ENCODE measurements at places on chromosomes 2 and 18.

GRCh38 chr2:68889500-68889899 lies 18.3 kb upstream of the BMP10 start:
- no peak for DNase-seq

GRCh38 chr2:13818002-13818401 lies 814.5 kb upstream of the LRATD1 start:
- DNase-seq: no peak

DNA sequence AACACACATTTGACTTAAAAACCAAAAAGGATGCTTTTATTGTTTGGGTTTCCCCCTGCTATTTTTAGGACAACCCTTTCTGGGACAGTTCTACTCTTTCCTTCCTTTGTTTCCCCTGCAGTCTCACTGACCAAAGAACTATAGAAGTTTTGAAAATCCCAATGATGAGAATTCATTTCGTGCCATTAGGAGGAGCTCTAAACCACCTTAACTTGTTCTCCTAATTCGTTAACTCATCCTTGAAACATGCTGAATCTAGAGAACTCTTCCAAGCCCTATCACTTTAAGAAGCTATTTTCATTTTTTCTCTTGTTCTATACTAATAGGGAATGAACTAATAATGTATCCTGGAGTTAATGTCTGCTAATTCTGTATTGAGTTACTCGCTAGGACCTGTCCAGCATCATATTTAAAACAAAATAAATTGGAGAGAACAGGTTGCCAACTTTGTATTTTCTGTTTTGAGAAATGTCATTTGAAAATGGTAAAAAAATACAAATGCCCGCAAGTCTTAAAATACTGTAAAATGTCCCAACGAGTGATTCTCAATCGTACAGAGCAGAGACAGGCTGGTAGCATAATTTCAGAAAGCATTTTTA lies 62.9 kb downstream of the AFTPH start:
- DNase-seq: no peak

DNA sequence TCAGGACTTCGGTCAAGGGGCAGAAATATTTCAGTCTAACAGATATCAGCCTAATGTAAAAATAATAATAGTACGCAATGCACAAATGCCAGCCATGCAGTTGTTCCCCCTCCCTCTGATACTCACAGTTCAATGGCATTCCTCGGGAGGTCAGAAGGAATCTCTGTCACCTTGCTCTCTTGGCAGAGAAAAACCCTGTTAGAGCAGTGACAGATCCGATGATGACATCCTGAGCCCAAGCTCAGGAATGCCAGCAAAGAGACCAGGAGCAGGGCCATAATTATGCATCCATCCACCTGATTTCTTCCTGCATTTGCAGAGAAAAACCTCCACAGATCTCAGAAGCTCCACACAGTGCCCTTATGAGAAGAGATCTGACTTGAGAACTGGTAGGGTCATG lies at the start of gene FSHR:
TSS of gene FSHR (minus strand) at position 376 of the 400 bp plus-strand sequence. CDS start at position 278, 98 bp downstream.
- no peak for DNase-seq

DNA sequence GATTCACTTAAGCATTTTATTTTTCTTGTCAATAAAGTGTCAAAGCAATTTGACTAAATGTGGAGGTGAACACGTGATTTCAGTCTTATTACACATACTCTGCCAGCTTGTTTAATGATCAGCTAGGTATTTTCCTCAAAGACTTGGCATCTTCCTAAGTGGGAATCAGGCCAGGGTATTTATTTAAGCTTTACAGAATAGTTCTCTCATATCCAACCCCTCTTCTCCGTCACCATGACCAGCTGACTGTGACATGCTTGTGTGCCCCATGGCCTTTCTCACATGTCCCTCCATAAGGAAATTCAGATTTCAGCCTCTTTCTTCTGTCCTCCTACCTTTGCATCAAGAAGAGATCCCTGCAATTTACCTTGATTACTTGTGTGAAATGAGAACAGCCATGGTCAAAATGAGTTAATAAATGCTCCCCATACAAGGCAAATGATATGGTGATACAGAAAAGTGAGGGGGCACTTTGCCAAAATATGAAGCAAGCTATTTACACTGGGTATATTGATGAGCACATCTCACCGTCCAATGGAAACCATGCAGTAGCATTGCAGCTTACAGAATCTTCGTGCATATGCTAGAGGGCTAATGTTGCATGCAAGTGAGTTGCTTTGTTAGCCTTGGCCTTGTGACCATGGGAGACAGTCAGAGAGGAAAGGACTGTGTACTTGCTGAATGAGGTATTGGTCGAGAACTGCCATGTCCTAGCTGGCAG lies 202.2 kb downstream of the RNF152 start:
- no peak for DNase-seq

DNA sequence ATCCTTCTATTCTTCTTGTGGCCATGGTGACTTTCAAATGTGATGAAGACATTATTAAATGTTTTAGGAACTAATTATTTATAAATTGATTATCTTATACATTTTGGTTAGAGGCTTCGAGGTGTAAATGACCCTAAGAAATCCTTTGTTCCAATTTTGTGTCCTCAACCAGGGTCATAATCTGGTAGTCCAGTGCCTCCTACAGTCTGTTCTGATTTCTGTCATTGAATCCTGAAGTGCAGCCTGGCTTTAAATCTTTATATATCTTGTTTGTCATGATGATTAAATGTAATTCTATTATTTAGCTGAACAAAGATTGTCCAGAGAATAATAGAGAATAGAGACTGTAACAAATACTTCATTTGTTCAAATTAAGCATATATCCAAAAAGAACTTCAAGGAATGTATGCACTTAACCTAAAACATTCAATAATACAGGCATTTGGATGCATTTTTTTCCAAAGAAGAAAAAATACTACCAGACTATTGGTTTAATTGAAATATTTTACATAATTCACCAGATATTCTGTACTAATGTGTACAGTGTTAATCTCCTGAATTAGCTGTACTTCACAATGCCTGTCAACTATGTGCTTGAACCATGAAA lies 89.8 kb downstream of the PRPF40A start:
- no peak for DNase-seq

GRCh38 chr18:72436401-72436800 lies 107.7 kb downstream of the CBLN2 start:
- DNase-seq: no peak

GRCh38 chr2:175628243-175628642 lies 373.8 kb downstream of the LNPK start:
- no peak for DNase-seq

GRCh38 chr2:223976635-223977226 lies 19.5 kb downstream of the MRPL44 start:
- DNase-seq: no peak

DNA sequence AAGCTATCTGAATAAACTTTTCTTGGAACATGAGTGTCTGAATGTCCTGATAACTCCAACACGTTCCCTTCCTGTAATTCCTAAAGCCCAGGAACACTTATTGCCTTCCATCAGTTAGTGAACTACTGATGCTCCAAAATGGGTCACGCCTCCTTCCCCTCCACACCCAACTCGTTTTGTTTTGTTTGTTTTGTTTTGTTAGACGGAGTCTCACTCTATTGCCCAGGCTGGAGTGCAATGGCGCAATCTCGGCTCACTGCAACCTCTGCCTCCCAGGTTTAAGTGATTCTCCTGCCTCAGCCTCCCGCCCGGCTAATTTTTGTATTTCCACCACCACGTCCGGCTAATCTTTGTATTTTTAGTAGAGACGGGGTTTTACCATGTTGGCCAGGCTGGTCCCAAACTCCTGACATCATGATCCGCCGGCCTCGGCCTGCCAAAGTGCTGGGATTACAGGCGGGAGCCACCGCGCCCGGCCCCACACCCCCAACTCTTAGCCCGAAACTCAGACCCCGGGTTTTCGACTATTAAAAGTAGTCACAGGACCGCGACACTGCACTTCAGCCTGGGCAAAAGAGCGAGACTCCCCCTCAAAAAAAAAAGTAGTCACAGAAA lies 774 bp downstream of the IER3IP1 start:
- no peak for DNase-seq

- no peak for DNase-seq
These were observed 179.8 kb upstream of the REG3G start for GRCh38 chr2:78845664-78846185.

GRCh38 chr2:197982565-197982964 lies 178.2 kb downstream of the PLCL1 start:
- DNase-seq: no peak

GRCh38 chr2:33240178-33240577 lies 236.3 kb upstream of the RASGRP3 start:
- DNase-seq: no peak

GRCh38 chr18:4603955-4604354 lies 148.8 kb upstream of the DLGAP1 start:
- no peak for DNase-seq

- DNase-seq: no peak
These were observed 41.4 kb downstream of the TMEM182 start for GRCh38 chr2:102803041-102803896.

- no peak for DNase-seq
These were observed 530 bp downstream of the GALNT1 start for GRCh38 chr18:35581898-35582641.

GRCh38 chr2:950080-950966 lies at the start of gene SNTG2:
TSS of gene SNTG2 (plus strand) at chr2:950849. CDS start at chr2:950997, 148 bp downstream.
- DNase-seq: no peak

GRCh38 chr2:2263196-2263829 lies 67.8 kb downstream of the MYT1L start:
- no peak for DNase-seq

- DNase-seq: no peak
These were observed 551.1 kb downstream of the ZEB2 start for GRCh38 chr2:143968860-143969259.

GRCh38 chr18:34467058-34467457 lies 242.3 kb upstream of the NOL4 start:
- no peak for DNase-seq

DNA sequence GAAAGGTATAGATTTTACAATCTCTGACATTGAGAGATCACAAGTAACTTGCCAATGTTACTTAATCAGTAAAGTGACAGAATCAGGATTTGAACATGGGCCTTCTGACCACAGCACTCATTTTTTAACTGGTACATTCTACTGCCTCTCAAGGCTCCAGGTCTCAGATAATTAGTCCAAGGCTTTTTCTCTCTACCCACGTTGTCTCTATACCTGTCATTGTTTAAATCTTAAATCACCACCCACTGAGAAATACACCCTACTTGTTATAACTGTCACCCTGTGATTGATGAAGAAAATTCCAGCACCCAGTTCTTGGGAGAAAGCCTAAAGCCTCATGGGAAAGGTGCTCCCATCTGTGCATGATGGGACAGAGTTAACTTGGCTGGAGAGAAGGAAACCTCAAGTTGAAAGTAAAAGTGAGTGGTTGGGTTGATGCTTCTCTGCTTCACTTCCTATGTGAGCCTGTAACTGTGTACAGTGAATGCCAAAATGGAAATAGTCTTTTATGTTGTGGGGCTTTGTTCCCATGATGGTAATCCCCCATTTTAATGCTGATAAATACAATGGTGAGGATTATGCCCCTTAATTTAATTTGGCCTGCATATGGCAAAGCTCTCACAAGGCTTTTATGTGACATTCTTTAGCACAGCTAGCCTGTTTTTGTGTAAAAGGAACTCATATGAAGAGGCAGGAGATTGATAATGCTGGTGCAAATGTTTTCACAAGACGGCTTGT lies 190.1 kb upstream of the SP5 start:
- no peak for DNase-seq

DNA sequence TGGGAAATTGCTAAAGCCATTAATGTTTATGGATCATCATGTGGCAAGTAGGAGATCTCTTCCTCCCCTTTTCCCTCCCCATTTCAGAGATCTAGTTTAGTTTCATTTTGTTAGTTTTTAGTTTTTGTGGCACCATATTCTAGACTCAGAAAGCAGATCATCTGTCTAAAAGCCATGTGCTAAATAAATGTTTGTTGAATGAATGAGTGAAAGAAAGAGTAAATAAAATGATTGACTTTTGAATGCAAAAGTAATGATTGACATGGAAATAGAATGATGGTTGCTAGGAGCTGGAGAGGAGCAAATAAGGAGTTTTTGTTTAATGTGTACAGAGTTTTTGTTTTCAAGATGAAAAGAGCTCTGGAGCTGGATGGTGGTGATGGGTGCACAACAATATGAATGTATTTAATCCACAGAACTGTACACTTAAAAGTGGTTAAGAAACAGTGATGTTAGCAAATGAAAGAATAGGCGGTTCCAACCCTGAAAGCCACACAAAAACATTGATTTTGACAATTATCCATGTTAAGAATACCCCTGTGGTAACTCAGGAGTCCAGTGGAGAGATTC lies 23.6 kb downstream of the TMEM178A start:
- no peak for DNase-seq

GRCh38 chr2:144165599-144166250 lies 354.2 kb downstream of the ZEB2 start:
- DNase-seq: no peak

GRCh38 chr2:222835143-222835822 lies 25.6 kb upstream of the ACSL3 start:
- DNase-seq: no peak
